LHCN-M2 (cell line): ENCODE measurements at places on chromosomes 3 and 15.

DNA sequence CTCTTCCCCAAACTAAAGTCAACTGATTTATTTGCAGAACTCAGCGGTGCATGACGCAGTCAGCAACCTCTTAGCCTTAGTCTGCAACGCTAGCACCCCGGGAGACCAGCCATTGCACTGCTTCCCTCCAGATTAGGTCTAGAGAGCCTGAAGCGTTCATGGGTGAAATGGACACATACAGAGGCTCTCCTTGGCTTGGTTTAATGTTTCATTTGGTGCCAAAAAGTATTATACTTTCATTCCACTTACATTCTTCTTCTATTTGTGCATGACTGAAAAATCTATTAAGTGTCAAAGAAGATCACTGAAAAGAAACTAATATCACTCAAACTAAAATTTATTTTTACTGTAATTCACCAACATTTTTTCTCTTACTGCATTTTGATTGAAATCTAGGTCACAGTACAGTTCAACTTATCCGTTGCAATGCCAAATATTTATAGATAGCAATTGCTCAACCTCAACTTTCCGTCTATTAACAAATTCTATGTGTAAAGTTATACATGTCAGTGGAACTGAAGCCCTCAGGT, 116.2 kb downstream of the ROBO1 start:
- DNase-seq: no peak

DNA sequence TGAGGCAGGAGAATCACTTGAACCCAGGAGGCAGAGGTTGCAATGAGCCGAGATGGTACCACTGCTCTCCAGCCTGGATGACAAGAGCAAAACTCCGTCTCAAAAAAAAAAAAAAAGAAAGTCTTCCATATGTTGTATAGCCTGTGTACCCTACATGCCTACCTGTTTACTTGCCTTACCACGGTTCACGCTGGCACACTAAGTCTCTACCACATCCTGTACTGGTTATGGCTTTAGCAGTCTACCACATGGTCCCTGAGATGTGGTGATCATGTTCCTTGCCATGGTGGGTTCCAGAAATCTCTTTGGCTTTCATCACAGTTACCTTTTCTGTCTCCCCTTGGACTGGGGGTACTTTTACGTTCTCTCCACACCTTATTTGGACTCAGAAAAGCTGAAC, 63.8 kb upstream of the TBC1D5 start:
- DNase-seq: no peak

DNA sequence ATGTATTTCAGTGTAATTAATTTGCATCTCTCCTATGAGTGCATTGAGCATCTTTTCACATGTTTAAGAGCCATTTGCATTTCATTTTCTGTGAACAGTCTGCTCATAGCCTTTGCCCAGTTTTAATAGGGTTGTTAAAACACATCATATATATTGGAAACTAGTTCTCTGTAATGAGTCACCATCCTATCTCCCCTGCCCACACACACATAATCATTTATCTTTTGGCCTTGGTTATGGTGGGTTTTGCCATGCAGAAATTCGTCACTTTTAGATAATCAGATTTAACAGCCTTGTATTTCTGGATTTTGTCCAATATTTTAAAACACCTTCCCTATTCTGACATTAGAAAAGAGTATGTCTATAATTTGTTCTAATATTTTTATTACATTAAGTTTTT, 11.9 kb upstream of the CHRM5 start:
- no peak for DNase-seq

GRCh38 chr3:87090631-87091030, 99.7 kb upstream of the VGLL3 start:
- DNase-seq: no peak

DNA sequence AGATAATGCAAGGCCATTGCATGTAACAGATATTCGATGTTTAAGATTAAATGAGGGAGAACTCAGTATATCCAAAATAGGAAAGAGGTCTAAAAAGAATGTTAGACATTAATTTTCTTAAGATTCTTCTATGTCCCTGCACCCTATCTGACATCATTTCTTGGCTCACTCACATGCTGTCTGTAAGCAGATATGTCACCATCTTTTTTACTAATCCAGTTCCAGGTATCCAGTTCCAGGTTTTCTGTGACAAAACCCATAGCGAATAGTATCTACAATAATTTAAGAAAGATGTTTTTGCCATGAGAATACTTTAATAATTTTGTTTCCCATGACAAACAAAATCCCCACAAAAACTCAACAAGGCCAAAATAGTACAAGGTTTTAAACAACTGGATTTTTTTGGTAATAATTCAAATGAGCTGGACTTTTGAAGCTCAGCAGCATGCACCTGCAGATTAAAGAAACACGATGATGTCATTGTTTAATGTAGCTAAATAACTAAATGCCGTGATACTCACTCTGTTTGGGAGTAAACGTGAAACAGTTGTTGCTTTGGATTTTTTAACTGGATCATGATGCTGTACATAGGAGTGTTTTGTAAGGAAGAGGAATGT, 867.6 kb downstream of the EPHA3 start:
- no peak for DNase-seq
